Renal pelvis (tissue), 12 donors: ENCODE measurements at places on chromosomes 4 and X. TPM values are rescaled to one million over a fixed set of nuclear protein-coding genes. Genes with fewer than 3 reads are reported as not detected.

- DNase-seq: no peak
Observed at GRCh38 chr4:119025420-119025819, 110.2 kb upstream of the MYOZ2 start.

DNA sequence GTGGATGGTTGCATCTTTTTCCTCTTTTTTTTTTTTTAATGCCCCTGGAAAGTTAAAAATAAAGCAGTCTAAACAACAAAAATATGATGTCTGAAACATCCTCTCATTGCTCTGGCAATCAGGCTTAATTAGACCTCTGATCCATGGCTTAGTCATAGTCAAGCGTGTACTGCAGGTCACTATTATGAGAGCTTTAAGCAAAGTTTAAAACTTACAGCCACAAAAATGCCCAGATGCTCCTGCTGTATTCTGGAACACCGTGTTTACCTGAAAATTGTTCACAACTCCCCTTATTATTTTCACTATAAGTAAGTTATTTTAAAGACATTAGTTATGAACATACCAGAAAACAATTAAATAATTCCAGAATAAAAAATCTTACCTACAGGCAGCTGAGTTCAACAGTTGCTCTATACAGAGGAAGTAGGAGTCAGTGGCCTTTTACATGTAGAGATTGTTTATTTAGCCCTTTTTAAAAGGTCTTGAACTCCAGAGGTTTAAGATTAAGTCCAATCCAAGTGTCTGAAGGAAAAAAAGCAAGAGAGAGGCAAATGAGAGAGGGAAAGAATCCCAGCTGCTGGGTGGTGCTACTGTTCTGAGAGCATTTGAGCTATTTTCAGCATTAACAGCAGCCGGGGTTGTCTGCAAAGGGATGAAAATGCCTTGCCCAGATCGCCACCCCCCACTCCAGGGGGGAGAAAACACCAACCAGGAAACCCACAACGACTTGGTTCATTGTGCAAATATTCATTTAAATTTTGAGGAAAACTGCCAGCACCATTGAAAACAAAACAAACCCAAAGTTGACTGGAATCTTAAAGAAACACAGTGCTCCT is 36.9 kb downstream of the SORBS2 start:
- DNase-seq: no peak

DNA sequence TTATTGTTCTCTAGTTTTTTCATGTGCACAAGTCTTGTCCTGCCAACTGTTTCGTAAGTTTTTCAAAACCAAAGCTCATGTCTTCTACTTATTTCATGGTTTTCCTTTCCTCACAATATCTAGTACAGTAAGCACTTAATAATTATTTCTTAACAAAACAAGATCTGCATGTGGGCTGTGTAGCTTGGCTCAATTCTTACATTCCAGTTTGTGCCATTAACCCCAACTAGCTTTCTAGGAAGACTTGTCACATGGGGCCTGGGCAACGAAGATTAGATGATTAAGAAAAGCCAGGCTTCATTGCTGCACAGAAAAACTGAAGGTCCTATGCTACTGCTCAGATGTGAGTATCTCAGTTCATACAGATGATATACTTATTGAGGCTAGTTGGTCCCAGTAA is 155.3 kb upstream of the TEX13A start:
- peak; percentile 19 for DNase-seq

GRCh38 chrX:42725196-42725595 is 52.8 kb downstream of the PPP1R2C start:
- no peak for DNase-seq

- DNase-seq: no peak
Observed at GRCh38 chr4:111601671-111602070, 543.6 kb upstream of the FAM241A start.

DNA sequence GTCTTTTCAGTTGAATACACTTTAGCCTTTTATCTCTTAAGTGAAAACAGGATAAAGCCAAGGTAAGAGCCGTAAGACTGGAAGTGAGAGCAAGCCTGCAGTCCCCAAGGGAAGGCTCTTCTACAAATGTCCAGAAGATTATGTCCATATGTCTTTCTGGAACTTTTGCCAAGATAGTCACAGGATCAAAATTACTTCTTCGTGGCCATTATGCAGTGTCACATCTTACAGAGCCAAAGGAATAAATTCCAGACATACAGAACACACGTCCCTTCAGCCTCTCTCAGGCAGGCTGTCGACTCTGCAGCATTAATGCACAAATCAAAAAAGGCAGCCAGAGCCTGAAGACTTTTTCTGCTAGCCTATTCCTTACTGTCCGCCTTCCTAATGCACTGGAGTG is 10.9 kb upstream of the GATB start:
- DNase-seq: peak; percentile 46

GRCh38 chr4:149972407-149972806 is 105.8 kb upstream of the DCLK2 start:
- no peak for DNase-seq

- DNase-seq: peak; percentile 65
Observed at GRCh38 chr4:23789762-23790161, 100.1 kb downstream of the PPARGC1A start.

GRCh38 chrX:56802921-56803849 is 74.1 kb downstream of the NBDY start:
- DNase-seq: peak; percentile 88

DNA sequence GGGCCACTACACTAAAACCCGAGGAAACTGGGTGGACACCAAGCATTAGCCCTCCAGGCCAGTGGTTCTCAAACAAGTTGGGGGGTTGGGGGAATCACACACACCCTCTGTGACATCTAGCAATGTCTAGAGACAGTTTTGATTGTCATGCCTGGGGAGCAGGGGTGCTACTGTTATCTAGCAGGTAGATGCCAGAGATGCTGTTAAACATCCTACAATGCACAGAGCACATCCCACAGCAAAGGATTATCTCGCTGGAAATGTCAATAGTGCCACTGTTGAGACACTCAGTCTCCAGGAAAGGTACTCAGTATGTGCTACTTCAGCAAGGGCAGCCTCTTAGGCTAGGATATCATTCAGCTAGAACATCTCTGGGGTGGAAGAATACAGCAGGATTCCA is 1.3 kb downstream of the SMC1A start:
- DNase-seq: no peak

DNA sequence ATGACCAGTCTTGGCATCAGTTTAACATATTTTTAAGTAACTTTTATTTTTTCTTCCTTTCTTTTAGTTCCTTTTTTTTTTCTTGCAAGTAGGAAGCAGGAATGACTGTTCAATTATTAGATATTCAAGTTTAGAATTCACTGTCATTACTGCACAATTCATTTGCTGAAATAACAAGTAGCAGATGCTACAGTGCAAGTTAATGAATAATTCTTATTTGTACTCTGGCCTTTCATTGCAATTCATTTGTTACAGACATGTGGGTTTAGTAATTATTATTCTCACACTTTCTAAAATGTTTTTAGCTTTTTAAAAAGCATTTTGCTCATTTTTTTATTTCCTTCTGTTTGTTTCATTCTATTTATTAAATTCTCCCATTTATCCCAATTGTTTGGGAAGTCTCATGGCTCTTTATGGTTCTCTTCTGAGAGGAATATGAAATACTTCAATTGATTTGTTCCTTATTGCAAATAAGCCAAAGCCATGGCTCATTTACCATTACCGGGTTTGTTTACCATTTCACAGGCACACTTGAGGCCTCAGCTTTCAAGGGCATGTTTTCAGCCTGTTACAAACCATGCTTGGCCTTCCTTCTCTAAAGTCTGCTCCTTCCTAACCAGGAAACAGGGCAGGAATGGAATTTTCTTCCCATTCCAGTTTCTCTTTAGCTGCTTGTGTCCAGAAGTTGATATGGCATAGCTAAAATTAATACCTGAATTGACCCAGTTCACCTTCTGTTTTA is 4.6 kb upstream of the DCAF4L1 start:
- DNase-seq: no peak

GRCh38 chr4:38884254-38884653 is 16.6 kb downstream of the FAM114A1 start:
- DNase-seq: no peak

GRCh38 chrX:2484721-2485648 is 15.8 kb downstream of the DHRSX start:
- no peak for DNase-seq

DNA sequence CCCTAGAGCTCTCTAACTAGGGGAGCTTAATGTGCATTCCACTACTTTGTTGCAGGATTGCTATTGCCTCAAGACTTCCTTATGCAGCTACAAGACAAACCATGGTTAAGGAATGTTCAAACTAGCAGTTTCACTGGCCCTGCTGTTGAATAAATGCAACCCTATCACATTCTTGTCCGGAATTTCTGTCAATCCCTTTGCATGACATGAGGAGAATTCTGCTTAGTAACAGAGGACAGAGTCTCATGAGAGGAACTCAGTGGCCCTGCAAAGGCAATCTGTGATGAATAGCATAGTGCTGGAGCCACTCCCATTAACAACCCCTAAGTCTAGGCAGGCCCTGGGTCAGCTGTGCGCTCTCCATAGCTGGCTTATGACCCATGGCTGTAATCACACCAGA is 30.7 kb upstream of the SGMS2 start:
- no peak for DNase-seq

DNA sequence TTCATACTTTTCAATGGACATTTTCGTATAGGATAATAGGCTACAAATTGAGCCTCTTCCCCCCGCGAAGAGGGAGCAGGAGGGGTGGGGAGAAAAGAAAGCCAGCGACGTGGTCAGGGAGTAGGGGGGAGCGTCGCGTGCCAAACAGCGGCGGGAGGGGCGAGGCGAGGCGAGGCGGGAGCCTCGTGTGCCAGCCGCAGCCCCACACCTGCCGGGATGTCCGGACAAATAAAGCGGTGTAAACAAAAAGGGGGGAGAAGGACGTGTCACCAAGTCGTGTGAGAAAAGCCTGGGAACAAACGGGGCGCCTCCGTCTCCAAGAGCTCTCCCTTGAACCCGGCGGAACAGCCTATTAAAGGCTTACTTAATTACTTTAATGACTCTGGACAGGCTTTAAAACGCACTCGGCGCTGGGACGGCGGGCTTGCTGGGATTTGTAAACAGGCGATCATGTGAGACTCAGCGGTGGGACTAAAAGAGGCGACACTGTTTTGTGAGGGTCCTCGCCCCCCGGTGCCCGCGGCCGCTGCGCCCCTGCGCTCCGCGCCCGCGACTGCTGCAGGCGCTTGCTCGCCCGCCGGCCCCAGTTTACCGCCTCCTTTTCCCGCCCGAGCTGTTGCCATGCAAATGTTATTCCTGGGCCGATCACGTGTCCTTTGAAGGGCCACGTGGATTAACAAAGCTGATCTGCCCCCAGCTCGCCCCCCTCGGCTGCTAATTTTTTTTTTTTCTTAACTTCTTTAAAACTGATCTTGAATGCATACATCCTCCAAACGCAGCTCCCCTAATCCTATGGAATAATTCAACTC is at the start of gene HELT:
Gene HELT (plus strand): TSS at position 527 of the 809 bp plus-strand sequence. CDS start 439 bp downstream, outside the sequence.
- DNase-seq: no peak

- no peak for DNase-seq
Observed at GRCh38 chr4:34534916-34535315, 1709.4 kb downstream of the ARAP2 start.

DNA sequence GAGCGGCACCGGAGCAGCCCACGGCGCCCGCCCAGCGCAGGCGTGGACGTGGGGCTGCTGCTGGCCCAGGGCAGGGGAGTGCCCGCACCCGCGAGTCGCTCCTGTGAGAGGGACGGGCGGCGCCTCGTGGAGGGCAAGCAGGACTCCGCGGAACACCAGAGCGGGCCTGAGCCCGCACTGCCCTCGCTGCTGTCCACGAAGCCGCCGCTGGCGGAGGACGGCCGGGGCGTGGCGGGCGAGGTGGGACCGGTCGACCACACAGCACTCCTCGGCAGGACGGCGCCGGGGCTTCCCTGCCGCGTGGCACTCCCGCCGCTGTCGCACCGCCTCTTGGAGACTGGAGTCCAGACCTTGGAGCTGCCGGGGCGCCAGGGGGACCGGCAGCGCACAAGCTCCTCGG is 29.0 kb downstream of the FAM53A start:
- DNase-seq: no peak

DNA sequence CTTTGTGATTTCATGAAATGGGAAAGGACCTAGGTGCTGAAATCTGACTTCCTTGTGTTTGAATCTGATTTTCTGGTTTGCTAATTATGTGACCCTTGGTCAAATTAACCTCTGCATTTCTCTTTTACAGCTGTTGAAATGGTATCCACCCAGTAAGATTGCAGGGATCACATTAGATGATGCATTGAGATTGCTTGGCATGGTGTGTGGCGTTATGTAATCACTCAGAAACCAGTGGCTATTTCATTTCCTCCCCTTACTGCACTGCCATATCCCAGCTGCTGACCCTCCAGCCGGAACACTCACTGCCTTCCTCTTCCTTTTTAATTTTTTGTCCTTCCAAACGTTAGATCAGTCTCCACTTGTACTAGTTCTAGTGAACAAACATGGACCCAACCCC is 79.0 kb downstream of the KLHL8 start:
- no peak for DNase-seq

DNA sequence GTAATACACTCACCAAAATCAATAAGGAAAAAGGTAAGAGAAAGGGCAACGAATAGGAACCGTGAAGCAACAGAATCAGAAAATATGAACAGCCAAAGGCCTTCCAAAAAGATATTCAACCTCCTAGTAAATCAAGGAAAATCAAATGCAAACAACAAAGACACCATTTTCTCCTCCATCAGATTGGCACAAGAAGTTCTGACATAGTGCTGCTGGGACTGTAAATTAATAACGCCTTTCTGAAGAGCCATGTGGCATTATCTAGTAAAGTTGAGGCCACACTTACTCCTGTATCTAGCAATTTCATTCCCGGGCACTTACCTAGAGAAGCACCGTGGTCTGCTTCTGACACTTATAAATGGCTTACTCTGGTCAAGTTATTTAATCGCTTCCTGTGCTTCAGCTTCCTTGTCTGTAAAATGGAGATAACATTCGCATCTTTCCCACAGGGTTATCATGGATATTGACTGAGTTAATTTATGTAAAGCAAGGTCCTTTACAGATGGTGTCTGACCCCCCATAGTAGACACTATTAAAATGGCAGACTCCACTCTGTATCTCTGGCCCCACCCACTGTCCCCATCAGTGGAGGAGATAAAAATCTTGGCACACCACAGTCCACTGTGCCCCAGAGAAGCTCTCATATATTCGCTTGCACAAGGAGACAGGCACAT is 20.5 kb upstream of the ENPP6 start:
- no peak for DNase-seq

DNA sequence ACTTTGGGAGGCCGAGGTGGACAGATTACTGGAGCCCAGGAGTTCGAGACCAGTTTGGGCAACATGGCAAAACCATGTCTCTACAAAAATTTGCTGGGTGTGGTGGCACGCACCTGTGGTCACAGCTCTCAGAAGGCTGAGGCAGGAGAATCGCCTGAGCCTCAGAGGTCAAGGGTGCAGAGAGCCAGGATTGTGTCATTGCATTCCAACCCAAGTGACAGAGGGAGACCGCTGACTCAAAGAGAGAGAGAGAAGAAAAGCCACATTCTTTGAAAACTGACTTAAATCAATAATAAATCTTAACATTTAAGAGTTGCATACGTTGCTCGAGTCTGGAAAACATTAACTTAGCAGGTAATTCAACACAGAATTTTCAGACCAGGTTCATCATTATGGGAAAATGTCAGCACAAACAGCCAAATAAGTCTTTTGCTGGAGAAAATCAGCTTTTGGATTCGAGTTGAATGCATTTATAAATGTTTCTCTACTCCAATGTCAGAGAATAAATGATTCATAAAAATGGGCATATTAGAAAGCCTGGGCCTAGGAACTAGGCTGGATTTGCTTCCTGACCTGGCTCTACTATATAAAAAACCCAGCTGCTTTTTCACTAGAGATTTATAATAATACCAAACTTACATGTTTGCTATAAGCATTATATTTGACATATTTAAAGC is 68.3 kb upstream of the RBPJ start:
- DNase-seq: no peak

GRCh38 chrX:31213941-31214340 is 142.1 kb upstream of the FTHL17 start:
- no peak for DNase-seq

The TMEM271 gene
- not detected for polyA plus RNA-seq

The SLITRK4 gene
- polyA plus RNA-seq: 17.6 TPM
